ENCODE measurements at places on chromosomes 6 and 20.

DNA sequence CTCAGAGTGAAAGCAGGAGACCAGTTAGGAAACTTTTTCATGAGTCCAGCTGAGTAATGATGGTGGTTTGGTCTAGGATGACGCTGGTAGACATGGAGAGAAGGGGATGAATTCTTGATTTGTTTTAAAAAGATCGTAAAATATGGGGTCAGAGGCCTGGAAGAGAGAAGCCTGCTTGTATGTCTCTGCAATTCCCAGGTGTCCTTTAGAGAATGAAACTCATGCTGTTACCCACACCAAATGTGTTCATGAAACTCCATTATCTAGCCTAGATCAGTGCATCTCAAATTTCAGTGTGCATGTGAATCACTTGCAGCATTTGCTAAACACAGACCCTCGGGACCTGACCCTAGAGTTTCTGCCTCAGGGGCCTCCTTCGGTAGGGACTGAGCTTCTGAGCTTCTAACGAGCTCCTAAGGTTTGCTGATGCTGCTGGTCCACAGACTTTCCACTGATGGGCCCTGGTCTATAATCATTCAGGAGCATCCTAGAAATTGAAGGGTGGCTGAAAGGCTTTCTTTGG lies 302.0 kb upstream of the PLCB4 start:
- no peak for DNase-seq

- DNase-seq = peak; percentile 34
Measured at GRCh38 chr6:73610444-73611275, 43.1 kb downstream of the SLC17A5 start.

DNA sequence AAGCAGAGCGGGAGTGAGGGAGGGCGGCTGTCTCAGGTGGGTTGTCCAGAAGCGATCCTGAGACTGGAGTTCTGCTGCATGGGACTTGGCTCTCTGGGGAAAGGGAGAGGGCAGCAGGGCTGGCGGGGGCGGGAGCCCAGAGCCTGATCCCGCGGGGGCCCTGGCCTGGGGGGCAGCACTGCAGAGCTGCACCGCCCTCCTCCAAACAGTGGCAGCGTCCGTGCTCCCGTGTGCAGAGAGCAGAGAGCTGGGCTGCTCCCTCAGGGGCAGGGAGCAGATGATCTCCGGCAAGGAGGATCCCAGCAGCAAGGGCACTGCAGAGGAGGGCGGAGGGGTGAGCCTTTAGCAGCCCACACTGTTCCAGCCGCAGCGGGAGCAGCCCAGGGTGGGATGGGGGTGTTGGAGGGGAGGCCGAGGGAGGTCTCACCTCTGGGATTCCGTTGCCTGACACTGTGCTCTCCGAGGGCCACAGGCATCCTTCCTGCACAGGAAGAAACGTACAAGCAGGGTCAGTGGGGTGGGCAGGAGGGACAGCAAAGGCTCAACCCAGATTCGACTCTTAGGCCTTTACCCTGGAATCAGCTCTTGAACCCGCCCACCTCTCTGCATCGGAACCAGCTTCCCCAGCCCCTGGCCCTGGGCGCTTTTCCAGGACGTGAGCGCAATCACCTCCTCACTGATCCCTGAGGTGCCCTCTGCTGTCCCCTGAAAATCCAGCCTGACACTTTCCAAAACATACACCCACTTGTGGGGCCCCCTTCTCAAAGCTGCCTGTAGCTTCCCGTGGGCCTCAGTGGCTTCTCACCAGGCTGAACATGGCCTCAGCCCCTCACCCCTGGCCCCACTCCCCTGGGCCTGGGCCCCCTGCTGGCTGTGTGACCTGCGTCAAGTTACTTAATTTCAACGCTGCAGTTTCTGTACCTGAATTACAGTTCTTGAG lies 32.6 kb upstream of the ZBP1 start:
- no peak for DNase-seq

DNA sequence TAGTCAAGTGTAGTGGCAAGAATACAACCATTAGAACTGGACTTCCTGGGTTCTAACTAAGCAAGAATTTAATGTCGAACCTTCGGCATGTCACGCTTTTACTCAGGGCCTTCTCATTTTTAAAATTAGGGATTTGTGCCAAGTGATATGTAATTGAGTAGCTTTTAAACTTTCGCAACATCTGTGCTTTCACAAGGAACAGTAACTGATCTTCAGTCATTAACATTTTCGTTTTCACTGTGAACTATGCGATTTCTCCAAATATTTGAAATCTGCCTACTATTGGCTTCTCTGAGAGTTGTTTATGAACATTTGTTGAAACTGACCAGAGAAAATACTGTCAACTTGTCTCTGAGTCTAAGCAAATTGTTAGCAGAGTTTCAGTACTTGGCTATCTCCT lies 27.6 kb downstream of the GRM1 start:
- DNase-seq = no peak

- no peak for DNase-seq
Measured at GRCh38 chr20:44701858-44702256, 13.3 kb upstream of the CCN5 start.

DNA sequence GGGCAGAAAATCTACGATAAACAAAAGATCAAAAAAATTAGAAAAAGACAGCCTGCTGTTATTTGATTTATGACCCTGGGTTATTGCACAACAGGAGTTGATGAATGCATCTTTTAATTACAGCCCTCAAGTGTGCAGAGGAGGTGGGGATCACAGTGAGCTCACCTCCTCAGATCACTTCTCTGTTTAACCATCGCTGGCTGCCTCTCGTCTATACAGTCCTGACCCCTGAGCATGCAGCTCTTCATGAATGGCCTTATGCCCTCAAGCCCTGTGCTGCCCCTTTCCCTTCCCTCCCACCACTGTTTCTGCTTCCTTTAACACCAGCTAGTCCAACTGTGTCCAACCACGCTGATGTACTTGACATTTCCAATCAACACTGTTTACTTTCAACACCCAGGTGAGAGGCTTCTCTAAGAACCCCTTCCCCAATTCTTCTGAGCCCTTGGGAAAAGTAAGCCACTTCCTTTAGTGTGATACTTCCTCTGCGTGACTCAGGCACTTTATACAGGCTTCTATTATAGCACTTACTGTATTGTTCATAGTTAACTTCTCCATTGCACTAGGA lies 60.6 kb upstream of the RIPOR2 start:
- no peak for DNase-seq

GRCh38 chr6:150058231-150058792 lies 10.6 kb downstream of the ULBP3 start:
- no peak for DNase-seq

GRCh38 chr6:118334634-118335033 lies 213.5 kb upstream of the PLN start:
- no peak for DNase-seq

Data from amniotic stem cell (primary cell).